ENCODE measurements at places on chromosomes 7 and 10. TPM values are rescaled to one million over a fixed set of nuclear protein-coding genes. Genes with fewer than 3 reads are reported as not detected.

DNA sequence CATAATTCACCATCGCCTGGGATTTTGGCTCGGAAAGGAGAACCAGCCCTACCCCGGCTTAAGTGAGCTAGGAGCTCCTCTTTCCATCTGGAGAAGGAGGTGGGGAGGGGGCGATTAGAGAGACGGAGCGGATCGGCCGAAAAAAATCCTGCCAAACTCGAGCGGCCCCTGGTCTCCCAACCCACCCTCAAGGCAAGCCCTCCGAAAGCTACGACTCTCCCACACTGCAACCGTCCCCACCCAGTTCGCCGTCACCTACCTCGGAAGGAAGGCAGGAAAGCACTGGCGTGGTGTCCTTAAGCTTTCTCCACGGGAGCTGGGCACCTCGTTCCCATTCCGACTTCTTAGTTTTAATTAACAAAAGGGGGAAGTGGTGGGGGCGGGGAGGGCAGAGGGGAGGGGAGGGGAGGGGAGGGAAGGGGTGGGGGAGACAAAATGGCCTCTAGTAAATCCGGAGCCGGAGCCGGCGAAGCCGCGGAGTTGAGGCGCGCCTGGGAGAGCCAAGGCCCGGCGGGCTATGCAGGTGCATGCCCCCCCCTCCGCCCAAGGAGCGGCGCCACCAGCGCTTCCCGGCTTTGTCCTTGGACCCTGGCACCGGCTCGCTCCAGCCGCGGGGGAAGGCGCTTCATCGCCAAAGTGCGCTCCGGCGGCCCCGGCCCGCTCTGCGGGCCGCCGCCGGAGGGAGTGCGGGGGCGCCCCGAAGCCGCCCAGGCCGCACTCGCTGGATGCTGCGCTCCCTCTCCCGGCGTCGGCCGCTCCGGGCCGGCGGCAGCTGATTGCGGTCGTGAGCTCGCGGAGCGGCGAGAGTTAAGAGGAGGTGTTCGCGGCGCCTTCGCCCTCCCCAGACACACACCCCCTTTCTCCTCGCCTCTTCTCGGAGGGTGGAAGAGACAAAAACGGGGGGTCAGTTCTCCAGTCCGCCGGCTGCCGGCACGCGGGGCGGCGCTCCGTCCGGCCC is at the start of gene LRRC4:
LRRC4 (minus strand) TSS at position 784 of the 958 bp plus-strand sequence. CDS start 797 bp downstream, outside the sequence.
- DNase-seq: no peak

The VENTX gene
- 0.17 TPM for total RNA-seq

DNA sequence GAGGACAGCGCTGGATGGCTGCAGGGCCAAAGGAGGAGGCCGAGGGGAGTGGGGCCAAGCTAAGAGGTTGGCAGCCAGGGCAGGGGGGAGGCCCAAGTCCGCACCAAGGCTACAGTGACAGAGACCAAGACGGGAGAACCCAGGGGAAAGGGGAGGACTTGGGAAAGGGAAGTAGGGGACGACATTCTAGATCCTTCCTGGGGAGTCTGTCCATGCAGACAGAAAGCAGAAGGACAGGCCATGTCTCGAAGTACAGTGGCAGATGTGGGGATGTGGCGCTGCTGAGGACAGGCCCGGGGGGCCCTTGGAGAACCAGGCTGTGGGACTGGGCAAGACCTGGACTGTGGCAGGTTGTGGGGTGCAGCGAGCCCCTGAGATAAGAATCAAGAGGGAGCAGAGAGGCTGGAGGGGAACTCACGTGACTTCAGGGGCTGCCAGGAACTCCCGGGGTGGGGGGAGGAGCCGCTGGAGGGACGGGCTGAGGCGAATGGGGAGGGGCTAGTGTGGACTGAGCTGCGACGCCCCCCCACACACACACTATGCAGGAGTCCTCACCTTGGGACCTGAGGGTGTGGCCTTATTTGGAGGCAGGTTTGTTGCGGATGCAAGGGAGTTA is 68.5 kb upstream of the TNRC18 start:
- no peak for DNase-seq

DNA sequence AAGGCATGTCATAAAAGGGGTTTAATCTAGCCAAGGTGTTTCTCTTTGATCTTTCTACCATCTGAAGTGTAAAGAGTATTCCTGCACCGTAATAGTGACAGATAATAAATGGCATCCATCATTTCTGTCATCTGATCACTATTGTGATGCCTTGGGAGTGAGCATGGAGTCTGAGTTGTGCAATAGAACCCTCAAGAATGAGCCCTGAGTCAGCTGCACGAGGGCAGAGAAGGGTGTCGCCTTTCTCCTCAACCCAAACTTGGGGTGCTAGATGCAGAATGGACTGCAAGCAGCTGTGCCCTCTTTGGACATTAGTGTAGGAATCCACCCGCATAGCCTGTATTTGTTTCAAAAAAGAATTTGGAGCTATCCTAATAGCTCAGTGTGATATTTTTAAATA is 115.2 kb downstream of the ZNF37A start:
- no peak for DNase-seq

GRCh38 chr7:146635205-146636032 is 518.8 kb downstream of the CNTNAP2 start:
- no peak for DNase-seq
